ENCODE measurements at places on chromosomes 3 and 15.
A peak's percentile ranks its signal among the peaks of the same experiment; 100 is the strongest.

DNA sequence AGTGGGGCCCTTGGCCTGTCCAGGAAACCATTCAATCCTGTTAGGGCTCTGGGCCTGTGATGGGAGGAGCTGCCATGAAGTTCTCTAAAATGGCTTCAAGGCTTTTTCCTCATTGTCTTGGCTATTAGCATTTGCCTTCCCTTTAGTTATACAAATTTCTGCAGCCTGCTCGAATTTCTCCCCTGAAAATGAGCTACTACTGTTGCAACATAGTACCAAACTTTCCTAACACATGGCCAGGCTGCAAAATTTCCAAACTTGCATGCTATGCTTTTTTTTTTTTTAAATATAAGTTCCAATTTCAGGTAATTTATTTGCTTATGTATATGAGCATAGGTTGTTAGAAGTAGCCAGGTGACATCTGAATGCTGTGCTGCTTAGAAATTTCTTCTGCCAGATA lies 560.8 kb upstream of the TBL1XR1 start:
- no peak for DNase-seq

GRCh38 chr3:191762323-191762960 lies 301.5 kb downstream of the PYDC2 start:
- DNase-seq: peak; percentile 58

DNA sequence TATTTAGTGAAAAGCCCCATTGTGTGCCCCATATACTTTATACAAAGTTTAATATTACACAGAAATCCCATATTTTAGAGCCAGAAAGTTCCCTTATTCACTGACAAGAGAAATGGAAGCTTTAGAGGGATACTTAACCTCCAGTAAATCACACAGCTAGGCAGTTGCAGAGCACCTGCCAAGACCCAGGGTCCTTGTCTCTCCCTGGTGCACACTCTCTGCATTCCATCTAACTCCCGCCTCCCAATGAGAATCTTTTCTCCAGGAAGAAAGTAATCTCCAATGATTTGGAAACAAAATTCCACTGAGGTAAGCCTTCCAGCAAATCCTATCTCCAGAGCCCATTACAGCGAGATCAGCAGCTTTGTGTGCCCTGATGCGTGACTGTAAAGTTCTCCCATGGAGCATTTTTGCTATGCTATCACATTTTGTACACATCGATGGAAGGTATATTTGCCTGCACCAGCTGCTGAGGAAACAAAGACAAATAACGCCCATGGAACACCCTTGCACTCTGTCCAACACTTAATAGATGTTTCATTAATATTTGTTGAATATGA lies 41.4 kb downstream of the ULK4 start:
- DNase-seq: no peak

DNA sequence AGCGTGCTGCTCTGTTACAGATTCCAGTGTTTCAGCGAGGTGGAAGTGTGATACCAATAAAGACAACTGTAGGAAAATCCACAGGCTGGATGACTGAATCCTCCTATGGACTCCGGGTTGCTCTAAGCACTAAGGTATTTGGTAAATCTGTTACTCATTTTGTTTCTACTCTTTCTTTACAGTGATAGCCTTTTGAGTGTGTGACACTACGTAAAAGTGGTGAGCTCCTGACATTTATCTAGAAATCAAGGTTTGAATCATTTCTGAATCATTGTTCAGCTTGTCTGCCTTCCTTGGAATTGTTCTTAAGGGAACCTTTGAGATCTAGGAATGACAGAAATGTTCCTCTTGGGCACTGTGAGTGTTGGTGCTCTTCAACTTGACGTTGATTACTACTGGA lies 11.2 kb upstream of the CAPN3 start:
- DNase-seq: no peak

- no peak for DNase-seq
Observed at GRCh38 chr3:674116-674515, 418.7 kb upstream of the CNTN6 start.

GRCh38 chr3:134214239-134214638 lies 36.4 kb downstream of the RYK start:
- DNase-seq: no peak

DNA sequence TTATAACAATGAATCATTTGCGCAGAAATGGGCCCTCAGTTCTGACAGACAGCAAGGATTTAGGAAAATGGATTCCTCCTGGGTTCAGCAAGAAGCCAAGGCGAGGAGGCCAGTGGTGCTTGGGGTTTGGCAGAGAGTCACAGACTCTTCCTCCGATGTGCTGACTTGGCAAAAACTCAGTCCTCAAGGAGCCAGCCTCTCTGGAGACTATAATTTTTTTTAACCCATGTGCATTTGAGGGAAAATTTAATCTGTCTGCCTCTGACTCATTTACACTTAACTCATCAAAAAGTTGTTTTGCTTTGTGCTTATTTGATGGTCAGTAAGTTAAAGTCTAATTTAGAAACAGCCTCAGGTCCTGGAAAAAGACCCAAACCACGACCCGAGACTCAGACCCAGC lies 34.2 kb upstream of the SLC24A5 start:
- DNase-seq: no peak

Measured in hepatocyte (in vitro differentiated cells).